ENCODE measurements at places on chromosomes 6 and 20. TPM values are rescaled to one million over a fixed set of nuclear protein-coding genes. Genes with fewer than 3 reads are reported as not detected.

Gene RBBP8NL
- total RNA-seq = not detected

Gene SLC35D3
- not detected for total RNA-seq

Gene TBXT
- not detected for total RNA-seq

Gene PPP1R16B
- total RNA-seq = 5.3 TPM

Gene PROKR2
- total RNA-seq = 0.86 TPM

Gene GNAS
- 1,989 TPM for total RNA-seq

Gene CLPSL1
- not detected for total RNA-seq

Gene ADGRF4
- total RNA-seq = not detected

Gene HFE
- not detected for total RNA-seq

Gene RAET1L
- total RNA-seq = not detected

Gene OTOR
- not detected for total RNA-seq

Gene HLA-DRB1
- total RNA-seq = 0.34 TPM

Gene ID1
- 92.0 TPM for total RNA-seq

Gene TP53TG5
- not detected for total RNA-seq

Gene VWA7
- total RNA-seq = 3.2 TPM

Gene TRIM40
- total RNA-seq = not detected

Gene FAM209A
- total RNA-seq = not detected

Gene KIF6
- total RNA-seq = 1.1 TPM

Gene HLA-DPA1
- total RNA-seq = 1.0 TPM

Gene ENPP5
- 1.2 TPM for total RNA-seq

Gene GABRR2
- total RNA-seq = 0.49 TPM

Gene TNNC2
- 0.64 TPM for total RNA-seq

Gene ASF1A
- total RNA-seq = 56.1 TPM

Gene ZC3H12D
- 48.7 TPM for total RNA-seq

Gene TMC2
- not detected for total RNA-seq

Gene NKAPL
- 0.69 TPM for total RNA-seq

Gene TCP11
- total RNA-seq = not detected

Gene ATP6V1G2
- 95.6 TPM for total RNA-seq

Gene FNDC11
- total RNA-seq = 9.3 TPM

Gene FOXQ1
- total RNA-seq = 1.9 TPM

Gene SLC32A1
- 0.59 TPM for total RNA-seq

Gene GLP1R
- total RNA-seq = not detected

Gene GRM1
- 0.17 TPM for total RNA-seq

Gene GSTA2
- total RNA-seq = not detected

Gene TMEM244
- total RNA-seq = not detected

Gene LAMA5
- 724 TPM for total RNA-seq

Gene OLIG3
- 75.1 TPM for total RNA-seq

Gene CLPSL2
- total RNA-seq = not detected

Gene CAGE1
- total RNA-seq = not detected

Gene SLC29A1
- 20.0 TPM for total RNA-seq

Gene SLC22A7
- 0.34 TPM for total RNA-seq

Gene LIN28B
- 105 TPM for total RNA-seq

Gene ABHD16B
- not detected for total RNA-seq

Gene CARMIL1
- total RNA-seq = 4.8 TPM

Gene TSBP1
- total RNA-seq = not detected

Gene ID4
- total RNA-seq = 6.3 TPM

Gene MROH8
- 2.6 TPM for total RNA-seq

Gene B3GALT4
- total RNA-seq = 8.6 TPM

Measured in glutamatergic neuron (in vitro differentiated cells).